CD4-positive, alpha-beta memory T cell (primary cell): ENCODE measurements at places on chromosomes 7 and 10.
A peak's percentile ranks its signal among the peaks of the same experiment; 100 is the strongest.

DNA sequence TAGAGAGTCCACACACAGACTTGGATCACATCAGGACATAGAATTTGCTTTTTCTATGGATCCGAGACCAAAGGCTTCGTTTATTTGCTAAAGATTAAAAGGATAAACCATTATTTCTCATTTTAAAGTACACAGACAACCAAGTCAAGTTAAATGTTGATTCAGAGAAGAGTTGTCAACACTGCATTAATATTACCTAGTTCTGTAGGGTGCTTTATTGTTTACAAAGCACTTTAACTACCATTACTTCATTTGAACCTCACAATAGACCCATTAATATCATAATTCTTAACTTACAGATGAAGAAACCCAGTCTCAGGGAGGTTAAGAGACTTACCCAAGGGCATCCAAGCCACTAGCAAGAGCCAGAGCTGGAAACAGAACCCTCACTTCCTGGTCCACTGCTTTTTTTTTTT lies 43.2 kb upstream of the GSAP start:
- DNase-seq: no peak

DNA sequence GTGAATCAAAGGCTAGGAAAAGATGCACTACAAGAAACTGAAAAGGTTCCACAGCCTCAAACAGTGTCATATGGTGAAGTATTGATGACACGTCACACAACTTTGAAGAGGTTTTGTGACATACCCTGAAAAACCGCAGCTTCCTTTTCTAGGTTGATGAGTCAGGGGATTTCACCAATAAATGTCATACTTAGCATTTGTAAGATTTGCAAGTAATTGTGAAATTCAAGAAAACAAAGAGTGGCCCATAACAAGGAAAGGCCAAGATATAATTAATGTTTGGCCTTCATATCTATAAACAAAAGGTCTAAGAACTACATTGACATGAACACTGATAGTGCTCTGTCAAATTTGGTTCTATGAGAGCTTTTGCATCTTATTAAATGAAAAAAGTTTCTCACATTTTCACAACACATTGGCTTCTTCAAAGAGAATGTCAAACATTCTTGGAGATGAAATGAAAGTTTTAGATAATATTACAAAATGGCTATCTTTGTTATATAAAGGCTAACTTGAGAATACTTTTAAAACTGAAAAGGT lies 62.0 kb upstream of the NAMPT start:
- peak; percentile 80 for DNase-seq

GRCh38 chr7:33933611-33934281 lies 28.4 kb downstream of the BMPER start:
- no peak for DNase-seq

DNA sequence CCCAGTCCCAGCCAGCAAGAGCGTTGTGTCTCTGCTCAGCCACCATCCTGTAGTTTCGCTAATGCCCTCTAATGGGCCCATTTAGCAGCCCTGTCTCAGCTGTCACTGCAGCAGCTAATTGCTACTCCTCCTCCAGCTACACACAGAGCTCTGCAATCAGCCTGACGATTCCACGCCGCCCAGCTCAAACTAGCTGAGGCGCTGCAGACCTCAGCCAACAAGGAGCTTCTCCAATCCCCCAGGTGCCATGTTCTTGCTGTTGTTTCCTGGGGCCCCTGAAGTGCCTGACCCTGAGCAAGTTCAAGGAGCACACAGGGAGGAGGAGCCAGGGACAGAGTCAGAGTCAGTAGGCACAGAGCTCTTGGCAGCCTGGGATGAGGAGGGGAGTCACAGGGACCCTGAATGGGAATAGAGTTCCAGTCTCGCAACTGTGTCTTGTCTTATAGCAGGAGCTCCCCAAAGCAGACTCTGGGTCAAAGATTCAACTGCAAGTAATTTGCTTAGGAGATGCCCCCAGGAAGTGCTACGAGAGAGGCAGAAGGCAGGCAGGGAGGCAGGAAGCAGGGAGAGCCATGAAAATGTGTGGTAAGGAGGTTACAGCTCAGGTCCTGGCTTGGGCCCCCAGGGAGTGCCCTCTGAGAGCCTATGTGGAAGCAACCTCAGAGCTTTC lies 135.8 kb upstream of the UNC5B start:
- no peak for DNase-seq

DNA sequence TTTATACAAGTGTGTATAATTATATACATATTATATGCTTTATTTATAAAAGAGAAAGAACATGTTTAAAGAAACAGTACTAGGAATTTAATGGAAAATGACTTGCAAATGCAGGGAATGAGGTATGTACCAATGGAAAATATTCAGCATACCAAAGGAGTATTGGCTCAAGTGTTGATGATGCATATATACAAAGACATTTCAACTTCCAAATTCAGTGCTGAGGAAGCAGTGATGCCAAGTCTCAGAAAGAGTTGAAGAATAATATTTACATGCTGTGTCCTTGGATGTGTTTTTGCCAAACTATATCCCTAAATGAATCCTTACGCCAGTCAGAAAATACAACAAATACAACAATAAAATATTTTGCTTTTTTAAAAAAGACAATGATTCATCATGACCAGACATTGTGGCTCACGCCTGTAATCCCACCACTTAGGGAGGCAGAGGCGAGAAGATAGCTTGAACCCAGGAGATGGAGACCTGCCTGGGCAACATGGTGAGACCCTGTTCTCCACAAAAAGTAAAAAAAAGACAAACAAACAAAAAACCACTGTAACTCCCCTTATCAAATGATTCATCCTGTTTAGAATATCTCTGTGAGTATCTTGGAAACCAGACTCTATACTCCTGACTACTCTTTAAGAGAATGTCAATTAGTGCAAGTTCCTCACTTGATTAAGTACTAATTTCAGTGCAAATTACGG lies 157.2 kb downstream of the CHRM2 start:
- no peak for DNase-seq

- no peak for DNase-seq
Measured at GRCh38 chr7:138025215-138026186, 23.6 kb upstream of the CREB3L2 start.

GRCh38 chr10:34124522-34125035 lies 690.5 kb downstream of the PARD3 start:
- DNase-seq: no peak

DNA sequence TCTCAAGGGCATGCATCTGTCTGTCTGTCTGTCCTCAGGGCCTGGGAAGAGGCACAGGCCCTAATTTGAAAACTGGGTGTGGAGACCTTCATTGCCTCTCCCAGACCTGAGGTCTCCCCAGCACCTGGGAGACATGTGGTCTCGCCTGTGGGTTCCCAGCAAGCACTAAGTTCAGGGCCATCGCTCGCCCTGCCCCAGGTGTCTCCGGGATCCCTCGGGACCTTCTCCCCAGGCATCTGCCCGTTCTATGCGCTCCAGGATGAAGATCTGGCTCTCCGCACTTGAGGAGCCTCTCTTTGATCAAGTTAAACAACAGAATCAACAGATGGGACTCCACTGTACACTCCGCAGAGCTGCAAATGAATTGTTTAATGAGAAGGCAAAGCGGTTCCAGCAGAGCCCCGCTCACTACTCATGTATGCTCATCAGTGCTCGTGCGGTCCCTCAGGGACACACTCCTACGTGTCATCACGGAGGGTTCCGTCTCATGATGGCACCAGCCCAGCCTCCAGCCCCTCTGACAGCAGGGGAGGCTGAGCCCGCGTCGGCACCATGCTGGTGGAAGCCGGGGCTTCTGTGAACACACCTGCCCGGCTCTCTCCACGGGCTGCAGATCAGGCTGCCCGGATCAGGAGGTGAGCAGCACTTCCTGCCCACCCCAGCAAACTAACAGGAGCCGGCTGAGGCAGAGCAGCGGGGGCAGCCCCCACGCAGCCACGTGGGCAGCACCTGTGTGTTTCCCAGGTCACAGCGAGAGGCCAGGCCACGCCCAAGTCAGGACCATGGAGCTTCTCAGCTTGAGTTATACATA lies 132.8 kb downstream of the TCERG1L start:
- no peak for DNase-seq

GRCh38 chr10:128874331-128874730 lies 592.7 kb upstream of the MGMT start:
- no peak for DNase-seq

GRCh38 chr10:104614245-104614831 lies 26.8 kb upstream of the SORCS3 start:
- DNase-seq: peak; percentile 3

DNA sequence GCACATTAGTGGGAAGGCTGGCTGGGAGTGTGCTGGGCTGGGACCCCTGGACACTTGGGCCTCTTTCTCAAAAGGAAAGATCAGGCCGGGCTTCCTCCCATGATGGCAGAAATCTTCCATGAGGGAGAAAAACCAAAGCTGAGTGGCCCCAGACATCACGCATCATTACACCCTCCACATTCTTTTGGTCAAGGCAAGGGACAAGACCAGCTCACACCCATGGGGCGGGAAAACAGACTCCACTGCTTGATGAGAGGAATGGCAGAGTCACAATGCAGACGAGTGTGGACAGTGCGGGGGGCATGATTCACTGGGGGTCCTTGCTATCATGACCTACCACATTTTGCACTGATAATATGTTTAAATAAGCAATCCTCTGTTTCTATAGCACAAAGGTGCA lies 73.3 kb downstream of the CREB3L2 start:
- no peak for DNase-seq

- peak; percentile 48 for DNase-seq
Measured at GRCh38 chr7:8134089-8134733, 127.8 kb downstream of the ICA1 start.

GRCh38 chr7:30022991-30023390 lies 3.5 kb downstream of the FKBP14 start:
- no peak for DNase-seq

DNA sequence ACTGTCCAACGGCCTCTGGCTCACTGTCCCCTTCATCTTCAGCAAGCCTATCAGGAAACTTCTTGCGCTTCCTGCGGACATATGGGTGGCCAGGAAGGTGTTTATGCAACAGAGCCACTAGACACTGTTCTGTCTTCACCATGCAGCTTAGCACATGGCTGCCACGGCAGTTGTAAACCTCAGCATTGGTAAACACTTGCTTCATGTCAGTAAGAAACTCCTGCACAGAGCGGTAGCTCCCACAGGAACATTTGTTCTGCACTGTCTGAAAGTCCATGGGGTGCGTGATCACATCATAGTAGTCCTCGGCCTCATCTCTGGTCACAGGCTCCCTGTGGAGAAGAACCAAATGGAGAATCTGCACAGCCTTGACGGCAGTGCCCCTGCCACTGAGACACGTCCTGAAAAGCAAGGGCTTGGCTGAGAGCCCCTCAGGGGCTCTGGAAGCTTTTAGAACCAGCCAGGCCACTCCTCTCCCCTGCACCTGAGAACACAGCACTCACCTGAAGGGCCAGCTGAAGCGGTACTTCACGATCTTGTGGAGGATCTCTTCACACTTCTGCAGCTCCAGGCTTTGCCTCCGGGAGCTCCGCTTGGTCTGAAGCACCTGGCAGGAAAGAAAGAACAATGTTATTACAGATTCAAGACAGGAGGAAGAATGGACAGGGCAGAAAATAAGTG lies 8.8 kb downstream of the FZD9 start:
- DNase-seq: no peak

DNA sequence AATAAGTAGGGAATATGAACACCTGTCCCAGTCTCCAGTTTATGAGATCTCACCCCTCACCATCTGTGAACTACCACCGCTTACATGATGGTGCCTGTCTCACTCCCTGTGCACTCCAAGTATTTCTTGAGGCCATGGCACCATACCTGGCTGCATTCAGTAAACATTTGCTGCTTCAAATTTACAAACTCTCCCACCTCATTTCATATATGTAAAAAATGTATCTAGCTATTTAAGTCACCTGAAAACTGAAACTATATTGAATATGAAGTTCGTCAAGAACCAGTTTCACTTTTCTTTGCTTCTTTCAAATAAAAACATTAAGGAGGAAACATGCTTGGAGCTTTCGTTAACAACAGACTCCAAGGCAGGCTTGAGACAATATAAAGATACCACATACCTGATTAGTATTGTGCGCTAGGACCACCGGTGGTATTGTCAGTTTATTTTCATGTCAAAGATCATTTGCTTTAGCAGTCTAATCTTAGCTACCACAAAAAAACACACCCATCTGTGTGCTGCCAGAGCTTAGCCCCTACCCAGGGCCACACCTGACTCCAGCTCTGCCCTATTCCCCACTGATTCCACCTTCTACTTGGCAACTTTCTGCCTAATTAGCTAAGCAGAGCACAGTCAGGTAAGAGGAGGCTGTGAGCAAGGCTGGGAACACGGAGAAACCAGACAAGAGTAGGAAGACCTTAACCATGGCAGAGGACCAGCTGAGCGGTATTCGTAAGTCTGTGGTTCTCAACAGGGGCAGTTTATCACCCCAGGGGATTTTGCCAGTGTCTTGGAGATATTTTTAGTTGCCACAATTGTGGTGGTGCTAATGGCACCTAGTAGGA lies 92.0 kb downstream of the ZFAND4 start:
- peak; percentile 35 for DNase-seq

DNA sequence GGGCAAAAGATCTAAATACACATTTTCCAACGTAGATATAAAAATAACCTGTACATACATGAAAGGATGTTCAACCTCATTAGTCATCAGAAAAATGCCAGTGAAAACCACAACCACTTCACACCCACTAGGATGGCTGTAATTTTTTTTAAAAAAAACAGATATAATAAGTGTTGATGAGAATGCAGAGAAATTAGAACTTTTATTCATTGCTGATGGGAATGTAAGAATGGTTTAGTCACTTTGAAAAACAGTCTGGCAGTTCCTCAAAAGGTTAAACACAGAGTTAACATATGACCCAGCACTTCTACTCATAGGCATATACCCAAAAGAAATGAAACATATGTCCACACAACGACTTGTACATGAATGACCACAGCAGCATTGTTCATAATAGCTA lies 32.3 kb upstream of the PRKCQ start:
- DNase-seq: peak; percentile 63

DNA sequence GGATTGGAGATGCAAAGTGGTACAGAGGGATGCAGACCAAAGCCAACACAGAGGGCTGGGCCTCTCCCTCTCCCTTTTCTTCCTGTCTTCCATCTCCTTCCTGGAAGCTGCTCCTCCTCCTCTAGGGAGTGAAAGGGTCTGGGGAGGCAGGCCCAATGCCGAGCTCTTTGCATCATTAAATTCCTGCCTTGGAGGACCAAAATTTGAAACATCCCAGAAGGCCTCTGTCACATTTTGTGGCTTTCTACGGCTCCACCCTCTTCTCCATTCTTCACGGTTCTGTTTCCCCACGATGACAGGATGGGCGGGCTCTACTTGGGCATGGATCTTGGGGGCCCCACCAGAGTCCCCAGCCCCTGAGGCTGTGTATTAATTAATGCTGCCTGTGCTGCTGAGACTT lies 76.4 kb downstream of the NEURL1 start:
- DNase-seq: no peak

DNA sequence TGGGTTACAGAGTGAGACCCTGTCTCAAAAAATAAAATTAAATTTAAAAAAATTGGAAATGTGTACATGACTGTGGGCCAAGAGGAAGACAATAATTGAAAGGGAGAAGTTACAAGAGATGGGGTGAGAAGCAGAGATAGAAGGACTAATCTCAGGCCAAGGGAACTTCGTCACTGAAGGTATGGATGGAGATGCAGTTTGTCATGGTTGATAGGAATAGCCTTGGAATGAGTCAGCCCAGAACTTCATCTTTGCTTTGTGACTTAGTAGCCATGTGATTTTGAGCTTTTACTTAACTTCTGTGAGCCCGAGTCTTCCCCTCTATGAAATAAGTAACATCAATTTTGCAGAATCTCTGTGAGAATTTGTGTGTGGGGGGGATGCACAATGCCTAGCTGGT lies 6.5 kb upstream of the PODXL start:
- DNase-seq: no peak

GRCh38 chr10:103716206-103717160 lies 138.9 kb downstream of the SH3PXD2A start:
- no peak for DNase-seq

- peak; percentile 52 for DNase-seq
Measured at GRCh38 chr10:80196270-80196949, 8.9 kb downstream of the ANXA11 start.

GRCh38 chr10:86071145-86071544 lies 295.4 kb downstream of the GRID1 start:
- DNase-seq: no peak
